Ecto neural progenitor cell (in vitro differentiated cells): ENCODE measurements at places on chromosomes 5 and 9.

DNA sequence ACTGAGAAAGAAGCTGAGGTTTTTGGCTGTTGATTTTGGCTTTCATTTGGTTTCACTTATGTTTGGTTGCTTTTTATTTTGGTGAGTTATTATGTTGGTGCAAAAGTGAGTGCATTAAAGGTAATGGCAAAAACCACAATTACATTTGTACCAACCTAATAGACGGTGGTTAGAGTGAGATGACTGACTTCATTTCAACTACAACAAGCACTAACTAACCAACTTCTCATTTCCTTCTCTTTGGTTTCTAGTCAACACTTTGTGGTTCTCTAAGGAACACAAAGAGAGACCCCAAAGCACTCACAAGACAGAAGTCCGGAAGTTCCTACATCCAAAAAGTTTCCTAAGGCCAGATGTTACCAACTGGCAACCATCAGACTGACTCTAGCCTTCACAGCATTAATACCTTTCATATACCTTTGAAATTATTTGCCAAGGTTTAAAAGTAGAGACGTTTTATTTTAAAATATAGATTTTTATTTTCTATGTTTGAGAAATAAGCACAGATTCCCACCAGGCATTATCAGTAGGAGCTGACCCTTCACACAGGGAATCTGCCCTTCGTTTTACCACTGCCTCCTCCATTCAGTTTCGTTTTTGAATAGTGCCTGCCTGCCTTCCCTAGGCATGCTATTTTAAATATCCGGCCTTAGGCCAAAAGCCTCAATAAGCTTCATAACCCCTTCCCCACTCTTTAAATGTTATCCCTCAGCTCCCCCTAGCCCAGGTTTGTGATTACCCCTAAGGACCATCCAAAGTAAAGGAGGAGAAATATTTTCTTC lies 301.1 kb upstream of the PTGER4 start:
- no peak for DNase-seq

DNA sequence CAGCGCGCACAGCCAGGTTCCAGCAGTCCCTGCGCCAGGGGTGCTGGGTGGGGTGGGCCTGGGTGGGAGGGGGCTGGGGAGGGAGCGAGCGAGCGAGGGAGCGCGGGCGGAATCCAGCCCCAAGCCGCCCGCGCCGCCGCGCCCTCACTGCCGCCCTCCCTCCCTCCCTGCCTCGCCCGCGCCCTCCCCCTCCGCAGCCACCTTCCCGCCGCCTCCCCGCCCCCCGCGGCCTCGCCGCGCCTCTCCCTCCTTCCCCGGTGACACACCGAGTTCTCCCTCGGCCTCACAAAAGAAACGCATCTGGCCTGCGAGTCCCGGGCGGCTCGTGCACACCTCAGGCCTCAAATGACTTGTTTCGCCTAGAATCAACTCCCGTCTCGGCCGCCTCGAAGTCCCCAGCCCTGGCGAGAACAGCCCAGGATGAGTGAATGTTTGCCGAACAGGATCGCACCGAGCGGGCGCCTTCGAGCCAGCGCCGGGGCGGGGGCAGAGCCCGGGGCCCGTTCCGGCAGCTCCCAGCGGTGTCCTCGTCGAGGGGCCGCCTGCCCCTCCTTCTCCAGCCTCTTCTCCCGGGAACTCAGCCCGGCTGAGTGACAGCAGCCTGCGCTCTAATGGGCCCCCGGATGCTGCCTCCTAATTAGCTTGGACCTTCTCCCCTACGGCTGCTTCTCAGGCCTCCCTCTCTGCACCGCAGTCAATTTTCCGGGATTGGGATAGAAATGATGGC lies 371 bp upstream of the PITX1 start:
- peak; percentile 73 for DNase-seq

DNA sequence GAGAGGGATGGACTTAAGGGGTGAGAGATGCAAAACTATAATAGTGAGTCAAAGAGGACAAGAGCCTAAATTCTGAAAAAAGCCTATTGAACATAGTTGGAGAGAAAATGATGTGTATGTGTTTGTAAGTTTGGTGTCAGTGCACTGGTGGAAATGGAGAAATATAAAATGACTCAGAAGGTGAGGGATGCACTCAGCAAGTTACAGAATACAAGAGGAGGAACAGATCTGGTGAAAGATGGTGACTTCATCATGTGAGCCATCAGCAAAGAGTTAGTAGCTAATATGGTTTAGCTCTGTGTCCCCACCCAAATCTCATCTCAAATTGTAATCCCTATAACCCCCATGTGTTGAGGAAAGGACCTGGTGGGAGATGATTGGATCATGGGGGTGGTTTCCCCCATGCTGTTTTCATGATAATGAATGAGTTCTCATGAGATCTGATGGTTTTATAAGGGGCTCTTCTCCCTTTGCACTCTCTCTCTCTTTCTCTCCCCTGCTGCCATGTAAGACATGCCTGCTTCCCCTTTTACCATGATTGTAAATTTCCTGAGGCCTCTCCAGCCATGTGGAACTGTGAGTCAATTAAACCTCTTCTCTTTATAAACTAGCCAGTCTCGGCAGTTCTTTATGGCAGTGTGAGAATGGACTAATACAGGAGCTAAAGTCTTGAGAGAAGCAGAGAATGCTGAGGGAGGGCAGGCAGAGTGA lies 30.4 kb upstream of the FYB1 start:
- DNase-seq, result no peak

DNA sequence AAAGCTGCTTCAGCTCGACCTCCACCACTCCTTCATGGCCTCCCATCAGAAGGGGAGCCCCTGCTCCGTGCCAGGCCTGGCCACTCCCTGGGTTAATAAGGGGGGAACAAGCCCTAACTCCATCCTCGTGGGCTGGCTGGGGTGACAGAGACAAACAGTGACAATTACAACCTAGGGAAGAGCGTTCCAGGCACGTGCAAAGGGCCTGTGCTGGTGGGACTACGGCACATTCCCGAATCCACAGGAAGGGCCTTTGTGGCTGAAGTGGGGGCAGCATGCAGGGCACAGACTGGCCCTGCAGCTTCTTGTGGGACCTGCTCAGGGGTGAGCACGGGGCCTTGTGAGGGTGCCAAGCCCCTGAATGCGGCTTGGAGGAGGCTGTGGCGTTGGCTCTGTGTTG lies 157.4 kb downstream of the C9orf50 start:
- DNase-seq, result no peak
